ENCODE measurements at places on chromosomes 11 and 22.

DNA sequence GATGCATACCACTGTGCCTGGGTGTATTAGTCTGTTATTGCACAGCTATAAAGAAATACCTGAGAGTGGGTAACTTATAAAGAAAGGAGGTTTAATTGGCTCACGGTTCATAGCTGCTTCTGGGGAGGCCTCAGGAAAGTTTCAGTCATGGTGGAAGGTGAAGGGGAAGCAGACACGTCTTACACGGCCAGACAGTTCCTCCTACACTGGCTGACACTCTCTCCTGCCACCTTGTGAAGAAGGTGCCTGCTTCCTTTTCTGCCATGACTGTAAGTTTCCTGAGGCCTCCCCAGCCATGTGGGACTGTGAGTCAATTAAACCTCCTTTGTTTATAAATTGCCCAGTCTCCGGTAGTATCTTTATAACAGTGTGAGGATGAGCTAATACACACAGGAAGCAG, 33.6 kb upstream of the CD81 start:
- DNase-seq, result no peak

DNA sequence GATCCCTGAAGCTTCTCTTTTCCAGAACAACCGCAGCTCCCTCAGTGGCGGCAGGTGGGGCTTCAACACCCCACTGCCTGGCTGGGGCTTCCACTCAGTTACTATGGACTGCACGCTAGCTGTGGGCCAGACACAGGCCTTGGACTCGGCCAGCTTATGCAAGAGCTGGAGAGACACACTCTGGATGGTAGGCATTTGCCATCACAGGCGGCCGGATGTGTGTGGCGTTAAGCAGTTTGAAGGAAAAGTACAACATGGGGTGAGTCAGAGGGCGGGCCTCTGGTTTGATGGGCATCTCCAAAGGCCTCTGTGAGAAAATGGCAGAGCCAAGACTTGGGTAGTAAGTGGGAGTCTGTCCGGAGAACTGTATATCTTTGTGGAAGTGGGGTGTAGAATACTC, 17.6 kb downstream of the KCNJ4 start:
- no peak for DNase-seq

DNA sequence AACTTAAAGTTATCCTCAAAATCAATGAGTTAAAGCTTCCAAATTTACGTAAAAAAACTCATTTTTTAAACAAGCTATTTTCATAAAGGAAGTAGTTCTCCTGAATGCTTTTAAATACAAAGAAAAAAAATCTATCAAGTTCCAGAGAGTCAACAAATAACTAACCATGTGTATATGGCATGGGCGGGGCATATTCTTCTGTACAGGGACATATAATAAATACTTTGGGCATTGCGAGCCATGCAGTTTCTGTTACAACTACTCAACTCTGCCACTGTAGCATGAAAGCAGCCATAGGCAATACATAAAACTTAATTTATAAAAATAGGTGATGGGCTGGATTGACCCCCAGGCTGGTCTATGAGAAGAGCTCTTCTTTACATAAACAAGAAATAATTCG, 57.8 kb downstream of the BTBD10 start:
- DNase-seq, result no peak

DNA sequence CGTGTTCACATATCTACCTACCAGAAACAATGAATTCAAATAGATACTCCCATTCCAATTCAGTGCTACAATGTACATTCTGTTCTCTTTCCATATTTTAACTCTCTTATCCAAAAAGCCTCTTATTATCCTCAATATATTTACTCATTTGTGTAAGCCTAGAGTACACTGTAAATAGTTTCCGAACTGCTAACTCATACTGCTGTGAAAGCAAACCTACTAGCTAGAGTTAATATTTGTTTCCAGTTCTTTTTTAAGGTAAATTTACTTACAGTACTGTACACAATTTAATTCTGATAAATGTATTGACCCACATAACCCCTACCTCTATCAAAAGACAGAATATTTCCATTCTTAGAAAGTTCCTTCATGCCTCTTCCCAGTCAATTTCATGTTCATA, 71.8 kb downstream of the GRK3 start:
- DNase-seq, result no peak

GRCh38 chr22:45786726-45787125, 115.1 kb downstream of the ATXN10 start:
- DNase-seq, result no peak
